ENCODE measurements at places on chromosomes 2 and 18.

DNA sequence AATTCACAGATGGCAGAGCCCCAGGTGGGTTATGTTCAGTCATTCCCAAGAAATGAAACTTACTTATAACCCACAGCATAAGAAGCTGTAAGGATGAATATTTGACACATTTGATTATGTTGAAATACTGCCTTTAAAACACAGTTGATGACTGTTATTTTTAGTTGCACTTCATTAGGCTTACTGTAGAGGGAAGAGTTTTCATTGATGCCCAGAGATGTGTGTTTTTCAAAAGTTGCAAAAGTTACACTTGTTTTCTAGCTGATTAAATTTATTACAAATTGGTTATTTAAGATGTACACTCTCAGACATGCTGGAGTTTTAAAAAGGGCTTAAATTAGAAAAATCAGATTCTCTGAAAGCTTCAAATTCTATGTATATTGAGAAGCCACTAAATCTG lies 506.1 kb downstream of the PARD3B start:
- DNase-seq, result no peak

- DNase-seq, result no peak
Observed at GRCh38 chr2:226641008-226641407, 158.6 kb downstream of the IRS1 start.

GRCh38 chr2:167964650-167965413 lies 282.6 kb downstream of the STK39 start:
- DNase-seq, result no peak

DNA sequence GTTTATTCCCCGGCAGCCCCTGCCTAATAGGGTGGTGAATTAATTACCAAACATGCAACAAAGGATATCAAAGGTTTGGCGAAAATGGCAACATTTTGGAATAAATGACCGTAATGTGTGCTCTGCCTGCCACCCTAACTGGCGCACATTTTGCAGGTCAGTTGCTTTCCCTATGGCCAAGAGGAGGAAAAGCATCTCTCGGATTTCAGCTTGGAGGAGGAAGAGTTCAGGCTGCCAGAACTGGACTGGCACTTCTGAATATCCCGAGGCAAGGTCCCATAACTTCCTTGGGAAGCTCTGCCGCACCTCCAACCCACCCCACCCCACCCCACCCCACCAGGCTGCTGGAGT lies 37.1 kb downstream of the SLC25A52 start:
- DNase-seq, result no peak

DNA sequence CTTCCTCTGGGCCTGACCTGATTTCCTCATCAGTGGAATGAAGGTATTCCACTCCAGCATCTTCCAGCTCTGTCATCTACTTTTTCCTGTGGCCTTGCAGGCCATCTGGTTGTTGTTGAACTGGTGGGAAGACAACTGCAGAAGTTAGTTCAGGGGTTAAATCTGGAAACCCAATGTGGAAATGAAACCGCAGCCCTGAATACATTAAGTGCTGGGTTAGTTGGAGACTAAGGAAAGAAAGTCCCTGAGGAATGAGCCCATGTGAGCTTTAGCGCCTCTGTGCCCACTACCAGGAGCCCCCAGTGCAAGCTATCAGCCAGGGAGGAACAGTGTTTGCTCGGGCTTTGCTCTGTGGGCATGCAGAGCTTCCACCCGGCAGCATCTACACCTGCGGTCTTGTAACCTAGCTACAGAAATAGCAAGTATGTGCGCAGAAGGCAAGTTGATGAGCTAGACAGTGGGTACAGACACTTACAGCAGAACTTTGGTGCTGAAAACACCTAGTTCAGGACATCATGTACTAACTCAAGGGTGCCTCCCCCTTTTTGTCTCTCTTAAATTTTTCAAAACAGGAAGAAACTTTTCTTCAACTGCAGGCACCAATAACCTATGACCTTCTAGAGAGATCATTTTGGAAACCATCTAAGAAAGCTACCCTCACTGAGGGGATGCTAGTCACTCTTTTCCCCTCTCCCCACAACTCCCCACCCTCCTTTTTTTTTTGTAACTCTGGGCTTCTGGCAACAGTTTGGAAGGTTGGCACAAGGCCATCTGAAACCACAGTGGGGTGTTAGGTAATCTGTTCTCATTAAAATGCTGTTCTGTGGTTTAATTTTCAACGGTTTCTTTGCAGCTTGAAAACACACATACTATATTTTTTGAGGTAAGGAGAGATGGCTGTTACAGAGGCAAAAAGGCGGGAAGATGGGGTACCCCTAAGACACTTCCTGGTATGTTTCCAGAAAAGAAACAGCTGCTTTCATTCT lies 18.3 kb upstream of the CXCR4 start:
- DNase-seq, result no peak

- no peak for DNase-seq
Observed at GRCh38 chr2:36824273-36824672, 127.8 kb downstream of the VIT start.

DNA sequence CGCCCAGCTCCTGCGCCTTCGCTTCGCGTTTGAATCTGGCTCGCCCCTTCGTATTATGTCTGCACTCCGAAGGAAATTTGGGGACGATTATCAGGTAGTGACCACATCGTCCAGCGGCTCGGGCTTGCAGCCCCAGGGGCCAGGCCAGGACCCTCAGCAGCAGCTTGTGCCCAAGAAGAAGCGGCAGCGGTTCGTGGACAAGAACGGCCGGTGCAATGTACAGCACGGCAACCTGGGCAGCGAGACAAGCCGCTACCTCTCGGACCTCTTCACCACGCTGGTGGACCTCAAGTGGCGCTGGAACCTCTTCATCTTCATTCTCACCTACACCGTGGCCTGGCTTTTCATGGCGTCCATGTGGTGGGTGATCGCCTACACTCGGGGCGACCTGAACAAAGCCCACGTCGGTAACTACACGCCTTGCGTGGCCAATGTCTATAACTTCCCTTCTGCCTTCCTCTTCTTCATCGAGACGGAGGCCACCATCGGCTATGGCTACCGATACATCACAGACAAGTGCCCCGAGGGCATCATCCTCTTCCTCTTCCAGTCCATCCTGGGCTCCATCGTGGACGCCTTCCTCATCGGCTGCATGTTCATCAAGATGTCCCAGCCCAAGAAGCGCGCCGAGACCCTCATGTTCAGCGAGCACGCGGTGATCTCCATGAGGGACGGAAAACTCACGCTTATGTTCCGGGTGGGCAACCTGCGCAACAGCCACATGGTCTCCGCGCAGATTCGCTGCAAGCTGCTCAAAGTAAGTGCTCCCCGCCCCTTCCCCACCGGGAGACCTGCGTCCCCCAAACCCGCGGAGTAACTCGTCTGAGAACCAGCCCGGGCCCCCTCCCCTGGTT lies 453 bp downstream of the KCNJ3 start:
- DNase-seq, result no peak

DNA sequence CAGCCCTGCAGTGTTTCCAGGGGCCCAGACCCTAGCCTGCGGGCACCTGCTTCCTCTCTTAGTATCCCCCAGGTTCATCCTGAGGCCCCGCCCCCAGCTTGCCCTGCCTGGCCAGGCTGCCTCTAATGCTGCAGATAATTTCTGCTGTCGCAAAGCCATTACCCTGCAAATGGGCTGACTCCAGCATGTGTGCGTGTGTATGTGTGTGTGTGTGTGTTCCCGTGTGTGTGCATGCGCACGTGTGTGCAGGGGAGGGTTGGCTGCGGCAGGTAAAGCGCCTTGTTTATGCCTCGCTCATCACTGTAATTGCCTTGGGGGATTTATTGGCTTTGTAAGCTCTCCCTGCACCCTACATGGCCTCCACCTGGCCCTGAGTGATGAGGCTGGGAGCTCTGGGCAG lies 7.6 kb upstream of the PRSS56 start:
- DNase-seq, result no peak

- no peak for DNase-seq
Observed at GRCh38 chr18:62338446-62339105, 13.5 kb downstream of the TNFRSF11A start.

DNA sequence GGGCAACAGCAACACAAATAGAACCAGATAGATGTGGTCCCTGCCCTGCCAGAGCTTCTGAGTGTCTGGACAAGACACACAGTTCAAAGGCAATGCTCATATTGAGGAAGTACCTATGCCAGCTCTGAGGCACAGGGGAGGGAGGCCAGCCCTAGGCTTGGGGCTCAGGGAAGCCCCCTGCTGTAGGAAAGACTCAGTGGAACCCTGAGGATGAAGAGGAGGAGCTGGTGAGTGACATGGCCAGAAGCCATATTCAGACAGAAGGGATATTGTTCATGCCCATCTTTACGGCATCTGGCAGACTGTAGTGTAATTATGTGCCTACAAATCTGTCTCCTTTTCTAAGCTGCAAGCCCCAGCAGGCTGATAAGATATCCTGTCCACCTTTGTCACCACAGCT lies 8.8 kb downstream of the SIGLEC15 start:
- DNase-seq, result no peak

- no peak for DNase-seq
Observed at GRCh38 chr2:96970248-96970875, 16.0 kb downstream of the FAM178B start.

DNA sequence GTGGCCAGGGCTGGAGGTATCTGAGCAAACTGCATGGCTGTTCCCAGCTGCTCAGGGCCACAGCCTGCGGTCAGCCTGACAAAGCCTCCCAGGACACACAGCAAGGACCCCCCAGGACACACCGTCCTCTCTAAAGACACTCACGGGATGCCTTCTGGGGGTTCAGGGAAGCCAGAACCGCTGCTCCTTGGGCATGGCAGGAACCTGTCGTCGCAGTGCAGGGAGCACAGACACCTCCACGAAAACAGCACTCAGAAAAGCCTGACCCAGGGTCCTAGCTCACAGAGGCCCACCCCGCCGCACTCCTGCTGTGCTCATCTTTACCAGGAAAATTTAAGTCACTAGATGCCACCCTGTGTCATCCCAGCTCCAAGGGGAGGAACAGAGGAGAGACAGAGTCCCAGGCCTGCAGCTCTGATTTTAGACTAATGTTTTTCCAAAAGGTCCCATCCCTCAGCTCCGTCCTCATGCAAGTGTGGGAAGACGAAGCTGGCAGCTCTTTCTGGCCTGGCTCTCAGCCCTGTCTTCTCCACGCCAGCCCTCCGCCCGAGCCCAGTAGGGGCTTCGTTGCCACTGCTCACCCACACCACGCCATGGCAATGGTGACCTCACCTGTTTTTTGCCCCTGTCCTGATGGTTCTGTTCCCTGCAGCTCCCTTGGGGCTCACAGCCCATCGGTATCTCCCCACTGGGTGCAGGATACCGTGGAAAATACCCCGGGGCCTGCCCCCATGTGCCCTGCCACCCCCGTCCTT lies 23.9 kb upstream of the SLC66A3 start:
- DNase-seq, result no peak

- no peak for DNase-seq
Observed at GRCh38 chr2:9373047-9373446, 50.3 kb downstream of the ITGB1BP1 start.

DNA sequence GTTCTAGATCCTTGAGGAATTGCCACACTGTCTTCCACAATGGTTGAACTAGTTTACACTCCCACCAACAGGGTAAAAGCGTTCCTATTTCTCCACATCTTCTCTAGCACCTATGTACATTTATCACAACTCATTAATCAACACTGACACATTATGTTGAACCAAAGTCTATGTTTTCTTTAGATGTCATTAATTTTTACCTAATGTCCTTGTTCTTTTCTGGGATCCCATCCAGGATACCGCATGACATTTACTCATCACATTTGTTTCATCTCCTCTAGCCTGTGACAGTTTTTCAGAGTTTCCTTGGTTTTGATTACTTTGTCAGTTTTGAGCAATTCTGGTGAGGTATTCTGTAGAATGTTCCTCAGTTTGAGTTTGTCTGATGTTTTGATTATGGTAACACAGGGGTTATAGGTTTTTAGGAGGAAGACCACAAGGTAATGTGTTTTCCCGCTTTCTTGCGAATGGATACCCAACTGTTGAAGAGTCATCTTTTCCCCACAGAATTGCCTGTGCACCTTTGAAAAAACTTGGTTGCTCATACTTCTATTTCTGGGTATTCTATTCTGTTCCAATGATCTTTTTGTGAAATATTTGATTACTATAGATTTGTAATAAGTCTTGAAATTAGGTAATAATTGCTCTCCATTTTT lies 3.0 kb upstream of the UGT1A9 start:
- no peak for DNase-seq

- no peak for DNase-seq
Observed at GRCh38 chr18:36017232-36017631, 44.8 kb downstream of the RMP24 start.

DNA sequence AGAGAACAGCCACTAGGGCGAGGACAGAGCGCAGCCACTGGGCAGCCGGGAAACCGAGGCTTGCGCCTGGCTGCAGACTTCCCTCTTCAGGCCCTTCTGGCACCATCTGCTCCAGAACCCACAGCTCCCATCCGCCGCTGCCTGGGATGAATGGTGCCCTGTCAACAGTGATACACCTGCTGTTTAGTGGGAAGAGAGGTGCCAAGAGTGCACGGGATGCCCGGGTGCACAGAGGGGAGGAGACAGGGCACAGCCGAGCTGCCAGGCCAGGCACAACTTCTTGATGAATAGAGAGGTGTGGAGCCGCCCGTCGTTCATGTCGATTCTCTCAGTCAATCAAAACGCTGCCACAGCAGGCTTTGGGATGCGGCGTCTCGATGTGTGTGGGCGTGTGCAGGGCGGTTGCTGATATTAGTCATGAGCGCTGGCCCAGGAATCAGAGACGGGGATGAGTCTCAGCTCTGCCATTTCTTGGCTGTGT lies 39.5 kb downstream of the RRM2 start:
- no peak for DNase-seq

DNA sequence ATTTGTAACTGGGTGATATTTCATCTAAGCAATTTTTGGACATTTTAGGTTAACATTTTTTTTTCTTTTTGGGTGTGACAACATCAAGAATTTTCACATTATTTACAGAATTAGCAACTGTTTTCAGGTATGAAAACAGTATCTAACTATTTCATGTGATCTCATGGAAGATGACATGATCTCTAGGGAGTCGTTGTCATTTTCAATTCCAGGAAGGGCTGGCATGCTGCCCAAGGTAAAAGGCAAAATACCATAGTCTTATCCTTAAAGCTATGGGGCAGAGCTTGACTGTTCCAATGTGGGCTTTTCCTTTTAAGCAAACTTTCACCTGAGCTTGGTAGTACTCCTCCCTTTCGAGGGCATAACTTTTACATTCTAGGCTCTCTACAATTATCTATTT lies 443.7 kb downstream of the DSEL start:
- no peak for DNase-seq

- DNase-seq, result no peak
Observed at GRCh38 chr2:104876606-104877570, 23.0 kb downstream of the POU3F3 start.

- no peak for DNase-seq
Observed at GRCh38 chr2:236631856-236632291, 62.2 kb downstream of the ACKR3 start.

GRCh38 chr2:75325594-75325993 lies 126.3 kb upstream of the TACR1 start:
- DNase-seq, result no peak

DNA sequence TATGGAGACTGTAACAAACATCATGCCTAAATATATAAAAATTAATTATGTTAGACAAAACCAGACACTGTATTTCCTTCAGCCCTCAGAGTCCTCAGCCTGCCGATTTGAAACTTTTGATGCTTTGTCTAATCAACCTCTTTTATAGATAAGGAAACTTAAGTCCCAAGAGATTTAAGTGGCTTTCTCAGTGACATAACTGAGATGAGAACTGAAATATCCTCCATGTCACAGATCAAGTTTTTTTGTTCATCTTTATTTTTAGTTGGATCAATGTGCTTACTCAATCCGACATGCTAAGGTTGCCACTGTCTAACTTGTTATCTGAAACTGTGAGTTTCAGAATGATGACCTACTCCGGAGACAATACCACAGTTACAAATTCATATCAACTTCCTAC lies 72.3 kb downstream of the BARD1 start:
- no peak for DNase-seq

GRCh38 chr2:109264595-109265328 lies 135.8 kb downstream of the SH3RF3 start:
- no peak for DNase-seq
